ENCODE measurements at places on chromosomes 2 and 18.

DNA sequence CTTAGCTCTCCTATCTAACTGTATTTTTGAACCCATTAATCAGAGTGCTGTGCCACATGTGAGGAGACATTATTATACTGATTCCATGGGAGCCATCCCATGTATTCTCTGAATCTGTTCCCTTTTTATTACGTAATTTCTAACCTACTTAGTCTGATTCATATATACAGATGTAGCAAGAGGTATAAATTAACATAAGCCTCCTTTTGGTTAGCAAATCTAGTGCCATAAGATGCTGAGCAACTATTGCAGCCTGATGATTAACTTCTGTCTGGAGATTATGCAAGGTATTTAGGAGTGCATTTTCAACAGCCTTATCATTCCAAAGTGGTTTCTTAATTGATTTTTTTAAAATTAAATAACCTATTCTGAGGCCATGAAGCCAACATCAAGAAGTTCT, 114.1 kb upstream of the MSH2 start:
- no peaks in the 10 kb centered on the region for H3K27me3 ChIP-seq
- DNase-seq: no peak
- no peaks in the 10 kb centered on the region for H3K36me3 ChIP-seq
- H3K27ac ChIP-seq: no peak overlapping the region
- H3K4me1 ChIP-seq: peaks cover 52% of the 10 kb centered on the region

GRCh38 chr2:149258531-149258930, 71.9 kb upstream of the LYPD6 start:
- no peak for DNase-seq
- peaks cover 15% of the 10 kb centered on the region for H3K4me1 ChIP-seq
- H3K4me3 ChIP-seq: no peak overlapping the region
- no peak overlapping the region for H3K27ac ChIP-seq
- H3K36me3 ChIP-seq: no peaks in the 10 kb centered on the region

GRCh38 chr2:216242365-216242764, 129.9 kb downstream of the MARCHF4 start:
- H3K36me3 ChIP-seq: no peaks in the 10 kb centered on the region
- no peaks in the 10 kb centered on the region for H3K4me1 ChIP-seq
- DNase-seq: no peak
- no peaks in the 10 kb centered on the region for H3K27me3 ChIP-seq
- H3K27ac ChIP-seq: no peak overlapping the region

DNA sequence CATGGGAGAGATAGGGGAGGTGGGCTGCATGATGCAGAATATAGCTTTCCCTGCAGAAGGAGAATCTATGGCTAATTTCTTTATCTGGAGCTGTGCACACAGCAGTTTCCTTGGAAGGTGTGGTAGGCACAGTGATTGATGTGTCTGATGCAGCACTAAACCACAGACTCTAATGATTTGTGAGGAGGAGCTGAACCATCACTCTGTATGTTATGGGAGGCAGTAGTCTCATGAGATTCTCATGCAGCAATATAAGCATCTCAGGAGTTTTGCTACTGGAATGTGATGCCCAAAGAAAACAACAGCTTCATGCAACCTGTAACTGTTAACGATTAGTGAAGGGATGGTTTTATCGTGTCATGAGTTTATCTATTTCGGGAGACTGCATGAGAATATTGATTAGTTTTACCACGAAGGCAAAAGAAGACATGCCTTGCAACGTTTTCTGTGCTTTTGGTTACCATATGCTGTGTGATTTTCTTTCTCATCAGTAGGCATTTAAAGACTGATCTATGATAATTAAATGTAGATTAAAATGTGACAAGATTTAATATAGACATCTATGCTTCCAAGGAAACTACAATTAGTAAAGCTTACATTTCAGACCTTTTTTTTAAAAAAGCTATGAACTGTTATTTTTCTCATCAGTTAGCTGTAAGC, 286.8 kb downstream of the ARL6IP6 start:
- no peaks in the 10 kb centered on the region for H3K27me3 ChIP-seq
- no peak for DNase-seq
- H3K36me3 ChIP-seq: no peaks in the 10 kb centered on the region
- H3K4me3 ChIP-seq: no peak overlapping the region
- H3K4me1 ChIP-seq: no peaks in the 10 kb centered on the region
- no peak overlapping the region for H3K27ac ChIP-seq

GRCh38 chr18:42365591-42365990, 410.6 kb downstream of the PIK3C3 start:
- H3K27ac ChIP-seq: no peak overlapping the region
- H3K4me1 ChIP-seq: 0 out of 2 replicates have a peak, but pooled peaks cover 7% of the 10 kb centered on the region
- H3K4me3 ChIP-seq: no peak overlapping the region
- no peaks in the 10 kb centered on the region for H3K36me3 ChIP-seq
- no peaks in the 10 kb centered on the region for H3K27me3 ChIP-seq

Data from Caco-2 (cell line).